Left cardiac atrium (tissue), 4 donors: ENCODE measurements at places on chromosomes 3 and 15. TPM values are rescaled to one million over a fixed set of nuclear protein-coding genes. Genes with fewer than 3 reads are reported as not detected.

CELF6 gene
- 0.86 TPM for total RNA-seq

COX5A gene
- total RNA-seq = 817 TPM

DNA sequence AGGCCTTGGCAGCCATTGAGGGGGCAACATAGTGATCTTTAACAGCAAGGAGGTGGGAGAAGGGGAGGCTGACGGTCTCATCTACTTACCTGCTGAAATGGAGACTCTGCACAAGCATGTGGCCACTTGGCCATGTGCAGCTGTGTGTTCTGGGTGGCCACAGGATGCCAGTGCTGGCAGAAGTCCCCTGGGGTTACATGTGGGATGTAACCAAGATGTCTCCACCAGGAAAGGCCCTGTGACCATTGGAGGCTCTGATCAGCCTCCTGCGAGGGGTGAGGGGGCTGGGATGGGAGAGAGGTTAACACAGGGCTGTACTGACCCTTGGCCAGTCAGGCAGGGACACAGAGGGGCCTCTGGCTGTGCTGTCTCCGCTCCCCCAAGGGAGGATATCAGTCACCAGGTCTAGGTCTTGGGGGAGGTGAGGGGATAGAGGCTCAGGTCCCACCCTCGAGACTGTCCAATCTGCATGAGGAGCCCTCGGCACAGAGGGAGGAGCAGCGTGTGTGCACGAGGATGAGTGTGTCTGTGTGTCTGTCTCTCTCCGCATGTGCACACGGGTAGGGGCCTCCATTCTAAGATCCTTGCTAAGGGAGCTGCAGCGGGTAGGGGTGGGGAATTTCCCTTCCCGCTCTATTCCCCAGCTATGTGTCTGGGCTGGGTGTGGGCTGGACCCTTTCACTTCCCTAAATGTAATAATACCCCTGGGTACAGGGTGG is 19.5 kb downstream of the PRKCD start:
- DNase-seq = no peak

DNA sequence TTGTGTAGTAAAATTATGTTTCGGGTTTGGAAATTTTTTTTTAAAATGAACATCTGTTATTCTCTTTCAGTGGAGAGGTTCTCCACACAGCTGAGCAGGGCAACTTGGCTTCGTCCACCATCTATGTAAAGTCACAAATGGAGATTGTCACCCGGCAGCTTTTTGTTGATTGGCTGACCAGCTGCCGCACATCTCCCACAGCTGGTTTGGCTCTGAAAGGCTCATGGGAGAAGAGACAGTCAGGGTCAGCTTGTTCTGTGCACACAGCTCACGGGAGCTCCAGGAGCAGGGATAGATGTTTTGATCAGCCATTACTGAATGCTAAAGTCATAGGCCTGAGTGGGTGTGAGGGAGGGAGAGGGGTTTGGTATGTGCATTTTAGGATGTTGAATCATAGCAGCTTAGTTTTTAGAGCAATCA is 12.9 kb upstream of the CCDC80 start:
- peak; percentile 49 for DNase-seq

DNA sequence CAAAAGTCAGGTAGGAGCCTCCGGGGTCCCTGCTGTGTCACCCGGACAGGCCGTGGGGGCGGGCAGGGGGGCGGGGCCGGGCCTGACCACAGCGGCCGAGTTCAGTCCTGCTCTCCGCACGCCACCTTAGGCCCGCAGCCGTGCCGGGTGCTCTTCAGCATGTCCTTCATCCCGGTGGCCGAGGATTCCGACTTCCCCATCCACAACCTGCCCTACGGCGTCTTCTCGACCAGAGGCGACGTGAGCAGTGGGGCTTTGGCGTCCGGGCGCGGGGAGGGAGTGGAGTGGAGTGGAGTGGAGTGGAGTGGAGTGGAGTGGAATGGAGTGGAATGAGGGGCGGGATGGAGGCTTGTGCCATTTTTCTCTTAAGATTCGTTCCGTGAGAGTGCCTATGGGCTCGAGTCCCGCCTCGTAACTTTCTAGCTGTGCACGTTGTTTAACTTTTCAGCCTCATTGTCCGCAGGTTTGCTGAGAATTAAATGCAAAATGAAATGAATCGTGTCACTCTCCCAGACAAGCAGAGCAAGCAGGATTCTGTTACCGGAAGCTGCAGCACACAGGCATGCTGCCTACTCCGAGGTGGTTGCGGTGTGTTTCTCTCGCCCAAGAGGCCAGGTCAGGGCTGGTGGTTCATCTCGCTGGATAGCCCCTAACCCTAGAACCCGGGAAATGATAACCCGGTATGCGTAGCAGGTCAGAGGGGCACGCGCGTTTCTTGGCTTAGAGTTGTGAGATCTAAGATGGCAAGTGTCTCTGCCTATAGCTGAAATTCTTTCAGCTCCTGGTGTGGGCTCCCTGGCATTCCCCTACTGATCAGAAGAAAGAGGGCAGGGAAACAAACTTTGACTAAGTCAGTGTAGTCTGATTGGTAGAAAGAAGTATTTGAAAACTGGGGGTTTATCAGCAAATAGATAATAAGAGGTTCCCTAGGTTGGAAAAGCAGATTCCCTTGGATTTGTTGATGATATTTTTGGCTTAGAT is at the start of gene FAH:
TSS of gene FAH (plus strand) at position 104 of the 981 bp plus-strand sequence. CDS start at position 160, 56 bp downstream.
- DNase-seq = no peak

PARP15 gene
- 1.5 TPM for total RNA-seq

- DNase-seq = no peak
These were observed 1.6 kb downstream of the OXTR start for GRCh38 chr3:8767667-8768363.

CMTM7 gene
- total RNA-seq = 8.0 TPM

- no peak for DNase-seq
These were observed 42.9 kb upstream of the ROPN1 start for GRCh38 chr3:124034844-124035152.

DNA sequence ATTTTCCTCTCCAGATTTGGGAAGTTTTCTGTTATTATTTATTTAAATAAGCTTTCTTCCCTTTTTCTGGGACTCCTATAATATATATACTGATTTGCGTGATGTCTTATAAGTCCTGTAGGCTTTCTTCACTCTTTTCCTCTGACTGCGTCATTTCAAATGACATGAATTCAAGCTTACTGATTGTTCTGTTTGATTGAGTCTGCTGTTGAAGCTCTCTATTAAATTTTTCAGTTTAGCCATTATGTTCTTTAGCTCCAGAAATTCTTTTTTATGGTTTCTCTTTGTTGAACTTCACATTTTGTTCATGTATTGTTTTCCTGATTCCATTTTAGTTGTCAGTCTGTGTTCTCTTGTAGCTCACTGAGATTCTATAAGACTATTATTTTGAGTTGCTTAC is 135.8 kb upstream of the PRR23C start:
- no peak for DNase-seq

PIGB gene
- total RNA-seq = 4.2 TPM

GRCh38 chr3:139104062-139104461 is 59.4 kb upstream of the PRR23C start:
- no peak for DNase-seq

GRCh38 chr15:41856262-41856661 is 17.6 kb downstream of the PLA2G4B start:
- DNase-seq = no peak

THSD4 gene
- 39.8 TPM for total RNA-seq

GABRA5 gene
- 0.68 TPM for total RNA-seq

MUC20 gene
- 4.7 TPM for total RNA-seq

DNA sequence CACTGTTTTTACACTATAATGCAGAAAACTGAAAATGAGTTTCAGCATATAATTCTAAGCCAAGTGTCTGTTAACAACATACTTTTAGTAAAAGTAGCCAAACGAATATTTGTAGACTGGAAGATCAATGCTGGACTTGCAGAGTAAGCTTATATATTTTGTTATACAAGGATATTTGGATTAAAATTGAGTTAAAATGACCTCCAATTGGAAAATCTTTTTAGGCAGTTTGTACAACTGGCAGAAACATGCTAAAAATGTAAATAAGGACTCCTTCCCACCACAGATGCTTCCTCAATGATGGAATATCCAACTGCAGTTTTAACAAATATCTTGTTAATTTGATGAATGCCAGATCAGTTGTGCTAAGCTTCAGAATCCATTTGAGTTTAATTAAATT is 25.3 kb downstream of the ZBBX start:
- no peak for DNase-seq

LIPC gene
- total RNA-seq = 0.50 TPM

SERPINI2 gene
- 1.1 TPM for total RNA-seq

- DNase-seq = no peak
These were observed 15.2 kb downstream of the PLA2G4B start for GRCh38 chr15:41853831-41854230.

GRCh38 chr3:124995460-124995994 is 60.3 kb downstream of the HEG1 start:
- peak; percentile 41 for DNase-seq

RAD51 gene
- 0.97 TPM for total RNA-seq

CLK3 gene
- 44.3 TPM for total RNA-seq
